DMS 273 treated with DMSO at 0.1 percent for 48 hours (cell line): ENCODE measurements at places on chromosomes 11 and 22.

GRCh38 chr11:80086496-80087055 lies 645.7 kb upstream of the TENM4 start:
- DNase-seq, result no peak

GRCh38 chr11:27599217-27599616 lies 92.6 kb upstream of the LIN7C start:
- DNase-seq, result no peak

DNA sequence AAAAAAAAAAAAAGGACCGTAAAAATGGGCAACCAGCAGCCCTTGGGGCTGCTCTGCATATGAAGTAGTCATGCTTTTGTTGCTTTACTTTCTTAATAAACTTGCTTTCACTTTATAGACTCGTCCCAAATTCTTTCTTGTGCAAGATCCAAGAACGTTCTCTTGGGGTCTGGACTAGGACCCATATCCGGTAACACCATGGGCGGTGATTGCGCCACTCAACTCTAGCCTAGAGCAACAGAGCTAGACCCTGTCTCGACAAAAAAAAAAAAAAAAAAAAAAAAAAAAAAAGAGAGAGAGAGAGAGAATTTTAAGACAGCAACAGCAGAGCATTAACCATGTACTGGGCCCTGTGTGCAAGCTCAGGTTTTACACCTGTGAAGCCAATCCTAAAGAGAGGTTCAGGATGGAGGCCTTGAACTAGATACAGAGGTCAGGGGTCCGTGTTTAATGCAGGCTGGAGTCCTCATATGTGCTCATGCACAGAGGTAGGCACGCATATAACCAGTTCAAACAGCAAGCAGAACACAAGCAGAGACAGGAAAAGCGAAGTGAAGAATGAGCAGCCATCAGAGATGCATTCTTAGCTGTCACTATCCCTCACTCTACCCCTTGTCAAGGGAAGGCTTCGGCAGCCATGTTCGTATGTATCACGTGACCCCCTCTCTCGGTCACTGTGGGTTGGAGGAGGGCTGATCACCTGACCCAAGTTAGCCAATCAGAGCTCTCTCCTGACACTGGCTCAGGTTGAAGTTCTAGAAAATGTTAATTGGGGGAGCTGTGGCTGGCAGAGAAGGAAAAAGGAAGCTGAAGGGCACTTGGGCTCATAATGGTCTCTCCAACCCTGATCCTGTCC lies 16.7 kb upstream of the SYT12 start:
- no peak for DNase-seq

- no peak for DNase-seq
These were observed 42.7 kb downstream of the WEE1 start for GRCh38 chr11:9616042-9616675.

DNA sequence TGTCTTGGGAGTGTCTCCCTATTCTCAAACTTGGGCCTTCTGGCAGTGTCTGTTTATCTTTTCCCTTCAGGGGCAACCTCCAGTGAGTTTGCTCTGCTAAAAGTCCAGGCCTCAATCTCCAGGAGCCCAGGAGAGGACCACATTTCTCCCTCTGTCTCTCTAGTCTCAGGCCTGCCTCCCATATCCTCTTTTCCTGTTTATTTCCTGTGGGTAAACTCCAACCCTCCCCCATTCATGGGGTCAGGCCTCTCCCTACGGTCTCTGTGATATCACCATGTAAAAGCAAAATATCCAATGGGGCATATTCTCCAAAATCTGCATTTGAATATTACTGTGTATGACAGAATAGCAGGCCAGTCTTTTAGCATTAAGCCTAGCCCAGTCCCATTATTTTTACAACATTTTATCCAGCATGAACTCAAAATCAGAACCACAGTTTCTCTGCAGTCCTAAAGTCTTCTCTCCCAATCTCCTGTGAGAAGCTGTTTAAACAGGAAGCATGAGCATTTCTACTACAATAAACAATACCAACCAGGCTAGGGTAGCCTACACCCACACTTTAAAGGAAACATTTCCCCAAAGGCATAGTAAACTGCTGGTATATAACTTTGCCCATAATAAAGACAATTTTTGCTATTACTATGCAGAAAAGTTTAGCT lies 18.0 kb upstream of the TMEM135 start:
- DNase-seq, result no peak

- DNase-seq, result no peak
These were observed 185.3 kb upstream of the CTSC start for GRCh38 chr11:88522624-88523385.

GRCh38 chr11:71913756-71914526 lies 14.5 kb downstream of the XNDC1N start:
- DNase-seq, result no peak

- DNase-seq, result no peak
These were observed 41.1 kb downstream of the AMOTL1 start for GRCh38 chr11:94809251-94809650.

GRCh38 chr11:130146796-130147195 lies 12.8 kb upstream of the ST14 start:
- DNase-seq, result no peak

DNA sequence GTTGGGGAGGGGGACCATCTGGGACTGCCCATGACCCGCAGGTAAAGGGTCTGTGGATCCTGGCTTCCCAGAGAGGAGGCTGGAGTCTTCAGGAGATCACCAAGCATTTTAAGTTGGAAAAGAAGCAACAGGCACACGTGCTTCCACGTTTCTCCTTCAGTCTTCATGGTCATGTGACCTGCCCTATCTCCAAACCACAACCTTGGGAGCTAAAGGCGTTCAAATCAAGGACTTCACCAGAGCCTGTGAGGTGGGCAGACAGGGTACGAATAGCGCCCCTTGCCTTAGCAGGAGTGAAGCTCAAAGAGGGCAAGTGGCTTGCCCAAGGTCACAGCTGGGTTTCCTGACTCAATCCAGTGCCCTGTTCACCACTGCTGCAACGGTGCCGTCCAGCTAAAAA lies 6.7 kb downstream of the TMEM184B start:
- no peak for DNase-seq

DNA sequence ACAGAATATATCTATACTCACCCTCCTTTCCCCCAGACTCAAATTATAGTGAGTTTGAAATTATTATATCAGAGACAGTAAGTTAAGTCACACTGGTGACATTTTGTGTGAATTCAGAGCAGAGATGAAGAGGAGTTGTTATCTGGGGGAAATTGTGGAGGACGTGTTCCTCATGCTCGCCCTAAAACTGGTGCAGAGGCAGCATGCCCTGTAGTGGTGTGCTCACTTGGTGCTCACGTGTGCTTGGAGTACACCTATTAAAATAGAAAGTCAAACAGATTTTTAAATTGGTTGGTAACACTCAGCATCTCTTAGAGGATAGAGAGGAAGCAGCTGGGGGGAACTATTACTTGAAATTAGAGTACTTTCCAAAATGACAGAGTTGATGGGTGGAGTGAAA lies 51.6 kb upstream of the ADSL start:
- DNase-seq, result no peak

GRCh38 chr11:45843158-45843924 lies 3.9 kb upstream of the CRY2 start:
- peak; percentile 8 for DNase-seq

DNA sequence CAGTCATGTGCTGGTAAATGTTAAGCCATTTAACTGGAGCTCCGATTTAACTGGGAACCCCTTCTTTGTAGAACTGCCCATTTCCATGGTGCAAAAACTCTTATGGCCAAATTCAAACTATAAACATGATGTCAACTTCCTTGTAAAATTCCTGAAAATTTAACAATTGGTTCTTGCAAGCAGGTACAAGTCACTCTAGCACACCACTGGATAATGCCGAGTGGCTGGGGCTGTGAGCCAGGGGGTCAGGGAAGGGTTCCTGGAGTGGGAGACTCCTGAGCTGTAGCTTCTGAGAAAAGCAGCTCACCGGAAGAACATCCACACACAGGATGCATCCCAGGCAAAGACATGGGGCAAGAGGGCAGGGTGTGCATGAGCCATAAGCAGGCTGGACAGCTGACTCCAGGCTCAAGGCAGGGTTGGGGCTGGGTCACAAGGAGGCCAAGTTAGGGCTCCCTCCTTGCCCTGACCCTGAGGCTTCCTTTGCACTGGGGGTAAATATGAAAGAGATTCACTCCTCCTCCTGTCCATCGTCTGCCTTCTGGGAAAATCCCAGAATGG lies 18.2 kb downstream of the P2RY2 start:
- DNase-seq, result no peak

- no peak for DNase-seq
These were observed 33.6 kb downstream of the MUC5B start for GRCh38 chr11:1256257-1257045.

DNA sequence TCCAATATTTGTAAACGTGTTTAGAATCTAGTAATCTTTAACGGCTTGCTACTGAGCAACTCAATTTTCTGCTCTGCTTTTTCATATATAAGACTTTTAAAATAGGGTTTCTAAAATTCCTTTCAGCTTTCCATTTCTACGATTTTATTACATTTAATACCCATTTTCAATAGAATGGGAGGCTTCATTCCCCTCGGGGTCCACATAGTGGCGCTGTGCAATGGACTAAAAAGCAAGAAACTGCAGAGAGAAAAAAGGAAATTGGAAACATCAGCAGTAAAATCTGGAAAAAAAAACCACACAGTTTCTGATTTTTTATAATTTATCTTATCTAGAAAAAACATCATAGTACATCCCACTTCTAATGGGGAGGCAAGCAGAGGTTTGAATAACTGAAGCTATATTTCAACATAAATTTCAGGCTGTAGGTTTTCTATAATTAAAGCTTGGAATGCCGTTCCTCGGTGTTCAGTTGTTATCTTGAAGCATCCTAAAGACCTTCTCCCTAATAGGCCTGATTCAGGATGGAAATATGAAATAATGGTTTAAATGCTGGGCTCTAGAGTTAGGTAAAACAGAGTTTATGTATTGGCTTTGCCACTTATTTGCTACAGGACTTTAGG lies 18.7 kb upstream of the JHY start:
- DNase-seq, result no peak

DNA sequence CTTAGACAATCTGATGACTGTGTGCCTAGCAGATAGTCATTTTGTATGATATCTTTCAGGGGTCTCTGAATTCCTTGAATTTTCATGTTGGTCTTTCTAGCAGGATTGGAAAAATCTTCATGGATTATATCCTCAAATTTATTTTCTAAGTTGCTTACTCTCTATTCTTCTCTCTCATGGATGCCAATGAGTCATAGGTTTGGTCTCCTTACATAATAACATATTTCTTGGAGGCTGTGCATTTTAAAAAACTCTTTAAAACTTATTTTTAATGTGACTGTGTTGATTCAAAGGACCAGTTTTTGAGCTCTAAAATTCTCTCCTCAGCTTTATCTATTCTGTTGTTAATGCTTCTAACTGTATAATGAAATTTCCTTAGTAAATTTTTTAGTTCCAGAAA lies 198.7 kb downstream of the AASDHPPT start:
- DNase-seq, result no peak

GRCh38 chr22:48748860-48749554 lies 1078.7 kb downstream of the BRD1 start:
- no peak for DNase-seq

DNA sequence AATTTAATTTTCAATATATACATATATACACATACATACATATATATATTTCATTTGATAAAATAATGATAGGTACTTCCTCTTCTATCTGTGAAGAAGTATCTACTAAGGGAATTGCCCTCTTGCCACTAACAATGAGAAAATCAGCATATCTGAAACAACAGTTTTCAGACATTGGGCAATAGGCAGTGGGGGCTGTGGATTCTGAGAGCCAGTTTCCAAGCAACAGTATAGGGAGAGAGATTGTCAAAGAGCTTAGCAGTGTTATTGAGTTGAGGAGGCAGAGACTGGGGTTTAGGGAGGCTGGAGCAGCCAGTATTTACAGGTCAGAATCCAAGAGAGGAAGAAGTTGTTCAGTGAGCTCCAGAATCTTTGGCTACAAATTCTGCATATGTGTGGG lies 119.3 kb downstream of the ARFGAP2 start:
- no peak for DNase-seq
